Pancreas (tissue), 10 donors: ENCODE measurements at places on chromosomes 1 and 21. TPM values are rescaled to one million over a fixed set of nuclear protein-coding genes. Genes with fewer than 3 reads are reported as not detected.

GRCh38 chr1:200226969-200227303 lies 182.9 kb downstream of the ZNF281 start:
- no peak overlapping the region for H3K27ac ChIP-seq
- H3K4me3 ChIP-seq, result no peak overlapping the region
- H3K27me3 ChIP-seq, result no peaks in the 10 kb centered on the region
- no peaks in the 10 kb centered on the region for H3K36me3 ChIP-seq

DNA sequence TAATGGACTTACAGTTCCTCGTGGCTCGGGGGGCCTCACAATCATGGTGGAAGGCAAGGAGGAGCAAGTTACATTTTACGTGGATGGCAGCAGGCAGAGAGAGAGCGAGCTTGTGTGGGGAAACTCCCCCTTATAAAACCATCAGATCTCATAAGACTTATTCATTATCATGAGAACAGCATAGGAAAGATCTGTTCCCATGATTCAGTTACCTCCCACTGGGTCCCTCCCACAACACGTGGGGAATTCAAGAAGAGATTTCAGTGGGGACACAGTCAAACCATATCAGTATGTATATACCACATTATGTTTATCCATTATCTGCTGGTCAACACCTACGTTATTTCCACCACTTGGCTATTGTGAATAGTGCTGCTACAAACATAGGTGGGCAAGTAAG lies 352.3 kb upstream of the B3GALT2 start:
- H3K36me3 ChIP-seq, result no peaks in the 10 kb centered on the region
- no peak overlapping the region for H3K27ac ChIP-seq
- no peak overlapping the region for H3K4me3 ChIP-seq
- no peaks in the 10 kb centered on the region for H3K27me3 ChIP-seq
- no peaks in the 10 kb centered on the region for H3K4me1 ChIP-seq
- no peak for DNase-seq

DNA sequence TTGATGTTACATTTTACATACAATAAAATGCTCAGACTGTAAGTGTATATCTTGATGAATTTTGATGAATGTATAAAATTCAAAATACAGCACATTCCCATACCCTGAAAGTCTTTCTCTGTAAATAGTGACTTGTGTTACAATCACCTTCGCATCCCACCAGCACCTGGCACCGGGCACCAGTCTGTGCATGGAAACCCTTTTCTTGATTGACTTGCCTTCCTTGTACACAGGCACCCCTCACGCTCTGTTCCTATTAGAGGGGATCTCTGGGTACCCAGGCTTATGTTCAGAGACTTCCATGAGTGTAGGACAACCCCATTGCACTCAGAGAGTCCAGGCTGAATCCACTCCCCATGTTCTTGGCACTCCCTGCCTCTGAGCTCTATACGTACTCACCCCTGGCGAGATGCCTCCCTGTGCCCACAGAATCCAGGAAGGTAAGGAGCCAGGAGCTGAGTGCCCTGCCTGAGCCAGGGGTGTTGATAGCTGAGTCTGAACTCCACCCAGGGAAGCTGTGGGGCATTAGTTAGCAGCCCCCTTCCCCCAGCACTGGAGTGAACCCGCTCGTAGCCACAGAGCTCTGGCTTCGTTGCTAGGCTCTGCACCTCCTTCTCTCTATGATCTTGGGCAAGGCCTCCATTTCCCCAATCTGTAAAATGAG lies 22.5 kb upstream of the PKP1 start:
- no peak overlapping the region for H3K27ac ChIP-seq
- H3K4me1 ChIP-seq, result no peaks in the 10 kb centered on the region
- no peak overlapping the region for H3K4me3 ChIP-seq
- H3K27me3 ChIP-seq, result no peaks in the 10 kb centered on the region
- DNase-seq, result no peak
- no peaks in the 10 kb centered on the region for H3K36me3 ChIP-seq

- no peak for DNase-seq
- H3K27ac ChIP-seq, result no peak overlapping the region
- no peaks in the 10 kb centered on the region for H3K36me3 ChIP-seq
- H3K27me3 ChIP-seq, result no peaks in the 10 kb centered on the region
Observed at GRCh38 chr21:46295996-46296752, 10.0 kb downstream of the YBEY start.

DNA sequence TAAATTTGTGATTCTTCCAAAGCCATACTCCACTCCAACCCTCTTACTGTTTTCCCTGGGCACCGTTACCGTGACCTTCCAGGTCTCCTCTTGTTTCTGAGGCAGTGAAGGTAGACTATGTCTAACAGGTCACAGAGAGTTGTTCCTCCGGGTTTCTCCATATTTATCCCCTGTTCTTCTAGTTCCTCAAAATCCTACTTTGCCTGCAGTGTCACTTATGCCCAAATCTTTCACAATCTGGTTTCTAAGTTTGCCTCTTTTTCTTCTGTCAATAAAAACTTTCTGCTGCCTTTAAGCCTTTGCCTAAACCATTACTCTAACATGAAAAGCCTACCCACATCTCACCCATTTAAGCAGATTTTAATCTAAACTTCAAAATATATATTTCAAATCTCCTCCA lies 87.7 kb downstream of the C4BPA start:
- no peaks in the 10 kb centered on the region for H3K36me3 ChIP-seq
- peaks cover 3% of the 10 kb centered on the region for H3K4me1 ChIP-seq
- DNase-seq, result no peak

DNA sequence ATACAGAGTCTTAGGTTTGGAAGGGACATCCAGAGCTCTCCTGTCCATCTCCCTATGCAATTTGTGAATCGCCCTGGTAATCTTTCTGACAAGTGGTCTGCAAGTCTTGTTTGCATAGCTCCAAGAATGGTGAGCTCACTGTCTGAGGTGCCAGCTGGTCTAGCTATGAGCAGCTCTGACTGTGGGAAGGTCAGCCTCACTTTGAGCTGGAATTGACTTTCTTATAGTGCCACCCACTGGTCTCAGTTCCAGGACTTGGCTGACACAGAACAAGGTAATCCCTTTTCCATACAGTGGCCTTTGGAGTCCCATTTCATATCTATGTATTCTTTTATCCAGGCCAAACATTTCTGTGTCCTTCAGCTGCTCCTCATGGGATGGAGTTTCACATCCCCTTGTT lies 95.6 kb upstream of the C8B start:
- H3K4me3 ChIP-seq, result no peak overlapping the region
- no peak overlapping the region for H3K27ac ChIP-seq
- H3K4me1 ChIP-seq, result no peaks in the 10 kb centered on the region
- no peaks in the 10 kb centered on the region for H3K27me3 ChIP-seq
- no peaks in the 10 kb centered on the region for H3K36me3 ChIP-seq

Gene CLCA4
- not detected for total RNA-seq

- no peak overlapping the region for H3K4me3 ChIP-seq
- H3K27ac ChIP-seq, result no peak overlapping the region
- no peaks in the 10 kb centered on the region for H3K36me3 ChIP-seq
Observed at GRCh38 chr1:229409616-229410369, 24.1 kb downstream of the ACTA1 start.

- no peak overlapping the region for H3K4me3 ChIP-seq
- no peaks in the 10 kb centered on the region for H3K27me3 ChIP-seq
- no peaks in the 10 kb centered on the region for H3K4me1 ChIP-seq
- H3K27ac ChIP-seq, result no peak overlapping the region
- H3K36me3 ChIP-seq, result no peaks in the 10 kb centered on the region
- no peak for DNase-seq
Observed at GRCh38 chr1:4796161-4797015, 142.0 kb downstream of the AJAP1 start.

DNA sequence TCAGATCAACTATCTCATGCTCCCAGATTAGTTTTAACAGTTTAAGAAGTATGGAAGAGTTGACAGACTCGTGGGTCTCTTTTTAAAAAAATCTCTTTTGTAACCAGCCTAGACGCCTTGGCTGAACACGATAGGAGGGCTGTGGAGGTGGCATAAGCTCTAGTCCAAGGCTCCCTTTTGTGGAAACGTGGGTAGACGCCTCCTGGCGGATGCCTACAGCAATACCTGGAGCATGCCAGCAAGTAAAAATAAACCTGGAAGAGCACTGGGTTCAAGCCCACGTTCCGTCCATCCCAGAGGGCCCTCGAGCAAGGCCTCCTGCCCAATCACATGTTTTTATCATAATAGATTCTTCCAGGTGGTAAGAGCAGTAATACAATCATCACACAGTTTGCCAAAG lies 87.9 kb downstream of the RGS7 start:
- H3K36me3 ChIP-seq, result no peaks in the 10 kb centered on the region
- DNase-seq, result peak; percentile 16
- H3K27ac ChIP-seq, result no peak overlapping the region
- H3K4me3 ChIP-seq, result no peak overlapping the region
- H3K27me3 ChIP-seq, result no peaks in the 10 kb centered on the region
- H3K4me1 ChIP-seq, result no peaks in the 10 kb centered on the region

Gene HSD3B2
- not detected for total RNA-seq

Gene CD5L
- total RNA-seq, result not detected

- H3K4me1 ChIP-seq, result peaks cover 18% of the 10 kb centered on the region
- no peak for DNase-seq
- no peaks in the 10 kb centered on the region for H3K27me3 ChIP-seq
- peak overlapping the region; percentile 61 for H3K27ac ChIP-seq
Observed at GRCh38 chr21:26845759-26846035, 488 bp upstream of the ADAMTS1 start.

- H3K27ac ChIP-seq, result no peak overlapping the region
- no peaks in the 10 kb centered on the region for H3K36me3 ChIP-seq
- no peak overlapping the region for H3K4me3 ChIP-seq
- no peaks in the 10 kb centered on the region for H3K4me1 ChIP-seq
Observed at GRCh38 chr21:40291560-40291959, 424.3 kb downstream of the PCP4 start.

GRCh38 chr1:196295766-196296165 lies 312.5 kb downstream of the KCNT2 start:
- DNase-seq, result no peak
- H3K27me3 ChIP-seq, result no peaks in the 10 kb centered on the region
- H3K4me3 ChIP-seq, result no peak overlapping the region
- no peak overlapping the region for H3K27ac ChIP-seq
- no peaks in the 10 kb centered on the region for H3K4me1 ChIP-seq

- no peaks in the 10 kb centered on the region for H3K36me3 ChIP-seq
- H3K27ac ChIP-seq, result no peak within 1 kb of the TSS
- no peak within 1 kb of the TSS for H3K4me3 ChIP-seq
- no peak for DNase-seq
- H3K4me1 ChIP-seq, result no peaks in the 10 kb centered on the region
Observed at GRCh38 chr1:40247655-40248054, at the start of gene TMCO2. Gene TMCO2 (plus strand): TSS chr1:40247937. CDS start chr1:40247994, 57 bp downstream.

DNA sequence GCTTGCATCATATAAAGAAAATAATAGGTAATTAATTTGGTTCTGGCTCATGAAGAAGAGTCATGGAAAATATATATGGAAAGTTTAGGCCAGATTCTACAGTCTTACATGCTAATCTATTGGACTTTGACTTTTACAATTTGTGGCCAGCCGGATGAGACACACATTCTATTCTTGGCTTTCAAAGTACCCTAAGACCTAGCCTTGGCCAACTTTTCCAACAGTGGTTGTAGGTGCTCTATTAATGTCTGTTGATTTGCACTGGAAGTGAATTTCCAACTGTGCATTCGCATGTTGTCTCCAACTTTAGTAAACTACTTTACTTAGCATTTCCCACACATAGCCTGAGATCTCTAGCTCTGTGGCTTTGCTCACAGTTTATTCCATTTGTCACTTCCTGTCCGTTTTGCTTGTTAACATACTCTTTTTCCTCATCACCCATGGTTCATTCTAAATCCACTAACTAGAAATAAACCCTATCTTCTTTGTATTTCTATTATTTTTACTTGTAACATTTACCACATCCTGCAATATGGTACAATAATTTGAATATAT lies 644.0 kb downstream of the PTPRC start:
- H3K4me3 ChIP-seq, result no peak overlapping the region
- no peaks in the 10 kb centered on the region for H3K27me3 ChIP-seq
- DNase-seq, result no peak
- no peaks in the 10 kb centered on the region for H3K4me1 ChIP-seq

Gene MORN1
- 4.7 TPM for total RNA-seq

Gene AVPR1B
- total RNA-seq, result 0.18 TPM

Gene SNX27
- 10.2 TPM for total RNA-seq

DNA sequence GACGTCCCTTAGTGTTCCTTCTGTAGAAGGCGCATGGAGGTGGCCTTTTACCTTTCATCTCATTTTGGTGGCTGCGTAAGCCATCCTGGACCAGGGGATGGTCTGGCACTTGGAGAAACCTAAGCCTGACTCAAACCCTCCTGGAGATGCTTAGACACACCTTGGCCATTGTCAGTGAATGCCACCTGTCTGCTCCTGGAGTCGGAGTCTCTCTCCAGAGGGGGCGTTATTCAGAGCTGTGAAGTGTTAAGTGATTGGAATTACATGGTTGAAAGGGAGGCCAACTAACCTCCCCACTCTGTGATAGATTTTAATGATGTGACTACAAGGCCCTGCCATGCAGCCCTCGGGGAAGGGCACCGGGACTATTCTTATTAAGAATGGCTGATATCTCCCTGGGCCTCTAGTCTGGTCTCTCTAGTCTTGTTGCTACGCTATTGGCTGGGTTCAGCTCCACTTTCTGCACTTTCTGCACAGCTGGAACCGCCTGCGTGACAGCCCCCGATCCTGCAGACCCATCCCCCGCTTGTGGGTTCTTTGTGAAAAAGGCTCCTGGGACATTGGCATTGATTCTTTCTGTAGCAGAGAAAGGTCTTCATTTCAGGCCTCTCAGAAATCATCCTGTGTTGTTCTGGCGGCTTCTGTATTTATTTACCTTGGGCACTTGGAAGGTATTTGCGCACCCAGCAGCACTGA lies 4.2 kb downstream of the RASSF5 start:
- no peaks in the 10 kb centered on the region for H3K36me3 ChIP-seq
- H3K4me1 ChIP-seq, result peaks cover 19% of the 10 kb centered on the region
- no peak for DNase-seq

- DNase-seq, result peak; percentile 33
- H3K27me3 ChIP-seq, result no peaks in the 10 kb centered on the region
- H3K36me3 ChIP-seq, result no peaks in the 10 kb centered on the region
- no peak overlapping the region for H3K4me3 ChIP-seq
Observed at GRCh38 chr21:45642122-45642813, 1.3 kb upstream of the PCBP3 start.

DNA sequence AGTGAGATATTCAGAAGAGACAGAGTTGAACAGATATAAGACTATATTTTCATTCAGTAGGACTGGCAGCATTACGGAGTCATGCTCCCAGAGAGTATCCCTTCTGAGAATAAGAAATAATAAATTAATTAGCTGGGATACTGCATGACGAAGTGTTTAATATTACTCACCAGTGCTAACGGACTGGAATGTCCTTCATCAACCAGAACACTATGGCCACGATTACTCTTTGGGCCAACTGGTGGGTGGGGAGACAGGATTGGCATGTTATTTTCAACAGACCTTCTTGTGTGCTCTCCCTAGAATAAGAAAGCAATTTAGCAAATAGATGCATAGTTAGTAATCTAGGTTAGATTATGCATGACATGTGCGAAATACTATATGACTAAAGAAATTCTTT lies 32.4 kb downstream of the ERICH3 start:
- H3K36me3 ChIP-seq, result no peaks in the 10 kb centered on the region
- H3K27ac ChIP-seq, result no peak overlapping the region
- no peak for DNase-seq
- H3K27me3 ChIP-seq, result no peaks in the 10 kb centered on the region
